ENCODE measurements at places on chromosomes 16 and 17.

DNA sequence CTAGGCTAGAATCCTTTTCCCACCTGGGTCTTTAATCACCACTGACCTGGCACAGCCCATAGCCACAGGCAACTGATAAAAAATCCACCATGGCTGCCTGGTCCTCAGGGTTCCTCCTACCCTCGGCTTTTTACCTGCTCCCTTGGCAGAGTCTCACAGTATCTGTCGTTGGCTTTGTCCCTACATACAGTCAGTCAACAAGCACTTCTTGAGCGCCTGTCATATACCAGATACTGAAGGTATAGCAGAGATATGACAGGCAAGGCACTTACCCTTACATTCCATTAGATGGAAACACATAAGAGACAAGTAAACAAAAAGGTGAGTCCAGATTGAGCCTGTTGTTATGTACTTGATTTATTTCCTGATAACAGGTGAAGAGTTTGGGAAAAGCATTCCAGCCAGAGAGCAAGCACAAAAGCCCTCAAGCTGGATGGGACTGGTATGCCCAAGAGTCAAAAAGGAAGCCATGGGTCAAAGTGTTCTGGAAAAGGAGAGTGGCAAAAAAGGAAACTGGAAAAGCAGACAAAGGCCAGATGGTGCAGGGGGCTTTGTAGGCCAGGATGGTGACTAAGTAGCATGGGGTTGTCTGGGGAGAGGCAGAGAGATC lies 247.0 kb downstream of the CHD9NB start:
- DNase-seq: no peak

- DNase-seq: no peak
Observed at GRCh38 chr17:41544491-41544892, 16.4 kb upstream of the KRT19 start.

DNA sequence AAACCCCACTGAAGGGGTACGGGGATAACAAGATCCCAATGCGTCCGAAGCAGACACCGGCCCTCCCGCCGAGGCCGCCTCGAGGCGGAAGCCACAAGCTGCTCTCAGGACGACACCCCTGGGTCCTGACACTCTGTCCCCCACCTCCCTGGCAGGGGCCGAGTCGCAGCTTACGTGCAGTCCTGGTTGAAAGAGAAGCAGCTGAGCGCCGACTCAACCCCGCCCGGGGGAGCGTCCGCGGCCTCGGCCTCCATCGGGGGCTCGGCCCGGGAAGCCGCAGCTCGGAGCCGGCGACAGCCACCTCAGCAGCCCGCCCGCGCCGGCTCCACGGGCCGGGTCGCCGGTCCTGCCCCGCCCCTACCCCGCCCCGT lies at the start of gene WIPI1:
Gene WIPI1 (minus strand): TSS at position 329 of the 371 bp plus-strand sequence. CDS start 75 bp downstream, at position 254.
- peak; percentile 66 for DNase-seq

DNA sequence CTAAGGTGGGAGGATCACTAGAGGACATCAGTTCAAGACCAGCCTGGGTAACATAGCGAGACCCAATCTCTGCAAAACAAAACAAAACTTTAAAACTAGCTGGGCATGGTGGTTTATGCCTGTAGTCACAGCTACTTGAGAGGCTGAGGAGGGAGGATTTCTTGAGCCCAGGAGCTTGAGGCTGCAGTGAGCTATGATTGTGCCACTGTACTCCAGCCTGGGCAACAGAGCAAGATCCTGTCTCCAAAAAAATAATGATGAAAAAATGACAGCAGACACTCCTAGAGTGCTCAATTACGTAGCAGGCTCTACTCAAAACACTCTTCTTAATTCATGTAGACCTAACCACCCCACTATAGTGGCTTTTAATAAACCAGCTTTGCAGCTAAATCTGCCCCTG lies 12.9 kb downstream of the ERN2 start:
- DNase-seq: no peak

GRCh38 chr16:63461248-63461841 lies 1425.1 kb upstream of the CDH8 start:
- DNase-seq: no peak

- DNase-seq: no peak
Observed at GRCh38 chr16:77376358-77376757, 58.5 kb downstream of the ADAMTS18 start.

- peak; percentile 55 for DNase-seq
Observed at GRCh38 chr16:66608241-66609138, 4.0 kb downstream of the CMTM3 start.

GRCh38 chr17:4535667-4536258 lies 19.4 kb downstream of the MYBBP1A start:
- DNase-seq: no peak

DNA sequence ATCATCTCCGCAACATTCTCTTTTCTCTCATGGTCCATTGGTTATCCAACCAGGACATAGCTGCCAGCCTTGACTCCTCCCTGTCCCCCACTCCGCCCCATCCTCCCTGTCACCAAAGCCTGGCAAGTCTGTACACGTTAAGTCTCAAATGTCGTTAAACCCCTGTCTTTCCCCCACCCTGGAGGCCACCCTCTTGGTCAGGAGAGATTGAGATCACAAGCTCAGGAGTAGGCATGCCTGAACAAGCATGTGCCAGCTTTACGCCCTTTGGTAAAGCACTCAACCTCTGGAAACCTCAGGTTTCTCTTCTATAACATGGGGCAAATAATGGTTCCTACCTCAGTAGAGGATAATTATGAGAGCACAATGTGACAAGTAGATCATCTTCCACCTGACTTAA lies 38.1 kb upstream of the CCL1 start:
- DNase-seq: no peak

- no peak for DNase-seq
Observed at GRCh38 chr16:13996778-13997288, 74.3 kb upstream of the MRTFB start.

GRCh38 chr17:32117399-32117798 lies 24.9 kb upstream of the RHOT1 start:
- DNase-seq: no peak

- DNase-seq: no peak
Observed at GRCh38 chr17:40110026-40110845, 9.8 kb upstream of the NR1D1 start.

DNA sequence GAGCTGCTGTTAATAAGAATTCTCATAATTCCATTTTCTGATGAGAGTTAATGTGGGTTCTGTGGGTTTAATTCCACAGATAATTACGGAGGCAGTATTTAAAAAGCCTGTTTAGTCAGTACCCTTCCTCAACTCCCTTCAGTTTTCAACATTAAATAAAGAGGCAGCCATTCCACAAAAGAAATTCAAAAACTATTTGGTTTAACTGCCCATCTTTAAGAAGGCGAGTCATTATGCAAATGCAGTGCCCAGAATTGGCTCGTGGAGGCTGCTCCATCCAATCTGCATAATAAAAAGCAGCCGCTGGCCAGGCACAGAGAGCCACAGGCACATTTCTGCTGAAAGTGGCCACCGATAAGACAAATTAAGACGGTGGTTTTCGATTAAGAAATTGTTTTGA lies 194.4 kb upstream of the TOX3 start:
- DNase-seq: no peak

GRCh38 chr17:2777242-2777867 lies 18.9 kb upstream of the RAP1GAP2 start:
- DNase-seq: no peak

GRCh38 chr16:16006650-16007049 lies 57.2 kb downstream of the ABCC1 start:
- no peak for DNase-seq

GRCh38 chr16:64250866-64251265 lies 871.0 kb downstream of the CDH11 start:
- DNase-seq: no peak

DNA sequence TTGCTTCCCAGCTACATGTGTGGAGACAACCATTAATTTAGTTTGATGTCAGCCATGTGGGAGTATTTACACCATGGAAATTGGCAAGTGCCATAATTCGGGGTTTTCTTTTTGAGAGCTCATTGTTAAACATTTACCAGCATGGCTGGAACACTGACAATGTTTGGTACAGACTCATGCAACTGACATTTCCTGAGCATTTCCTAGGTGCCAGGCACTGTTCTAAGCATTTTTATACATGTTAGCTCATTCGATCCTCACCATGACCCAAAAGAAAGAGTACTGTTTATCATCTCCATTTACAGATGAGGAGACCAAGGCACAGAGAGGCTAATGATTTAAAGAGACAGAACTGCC lies 86.9 kb downstream of the FOXL1 start:
- DNase-seq: no peak

- no peak for DNase-seq
Observed at GRCh38 chr16:50007744-50008143, 17.3 kb upstream of the CNEP1R1 start.

- DNase-seq: no peak
Observed at GRCh38 chr17:10149573-10150399, 48.6 kb downstream of the GAS7 start.

- no peak for DNase-seq
Observed at GRCh38 chr17:33396818-33397217, 103.7 kb upstream of the ASIC2 start.

- no peak for DNase-seq
Observed at GRCh38 chr17:15281909-15282308, 16.8 kb upstream of the PMP22 start.

DNA sequence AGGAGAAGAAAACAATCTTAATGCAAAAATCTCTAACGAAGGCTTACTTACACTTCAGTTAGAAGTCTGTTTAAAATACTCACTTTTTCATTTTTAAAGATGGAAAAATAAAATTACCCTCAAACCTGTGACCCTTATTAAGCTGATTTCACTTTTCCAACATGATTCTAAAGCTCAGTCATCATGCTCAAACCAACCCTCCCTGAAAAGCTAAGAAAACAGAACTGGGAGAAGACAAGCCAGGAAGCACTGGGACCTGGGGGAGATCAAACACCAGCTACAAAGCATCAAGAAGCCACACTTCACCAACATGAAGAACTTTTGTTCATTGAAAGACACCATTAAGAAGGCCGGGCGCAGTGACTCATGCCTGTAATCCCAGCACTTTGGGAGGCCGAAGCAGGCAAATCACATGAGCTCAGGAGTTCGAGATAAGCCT lies 88.8 kb downstream of the LITAF start:
- DNase-seq: no peak

DNA sequence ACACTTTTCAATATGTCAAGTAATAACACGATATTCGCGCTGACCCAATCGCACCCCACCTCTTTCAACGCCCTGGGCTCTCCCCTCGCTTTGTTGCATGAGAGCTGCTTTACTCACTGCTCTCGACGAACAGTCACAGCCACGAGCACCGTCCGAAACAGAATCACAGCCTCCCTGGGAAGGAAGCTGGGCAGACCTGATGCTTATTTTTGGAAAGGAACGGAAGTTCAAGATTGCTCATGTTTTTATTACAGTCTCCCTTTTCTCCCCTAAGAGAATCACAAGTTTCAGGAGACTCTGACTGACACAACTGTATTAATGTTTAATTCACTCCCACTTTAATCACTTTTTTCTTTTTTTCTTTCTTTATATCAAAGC lies 67.8 kb downstream of the ANKRD11 start:
- no peak for DNase-seq

GRCh38 chr16:71626018-71626857 lies at the start of gene MARVELD3:
MARVELD3 (plus strand) TSS chr16:71626184; CDS start chr16:71626230, 46 bp downstream.
- no peak for DNase-seq

Data from amygdala (tissue), 56 donors.